G401 (cell line): ENCODE measurements at places on chromosomes 7 and 10. TPM values are rescaled to one million over a fixed set of nuclear protein-coding genes. Genes with fewer than 3 reads are reported as not detected.
A peak's percentile ranks its signal among the peaks of the same experiment; 100 is the strongest.

Gene CALHM1
- not detected in 2 replicates for total RNA-seq

Gene IFIT3
- total RNA-seq, result 2.4 and 2.7 TPM in 2 replicates

DNA sequence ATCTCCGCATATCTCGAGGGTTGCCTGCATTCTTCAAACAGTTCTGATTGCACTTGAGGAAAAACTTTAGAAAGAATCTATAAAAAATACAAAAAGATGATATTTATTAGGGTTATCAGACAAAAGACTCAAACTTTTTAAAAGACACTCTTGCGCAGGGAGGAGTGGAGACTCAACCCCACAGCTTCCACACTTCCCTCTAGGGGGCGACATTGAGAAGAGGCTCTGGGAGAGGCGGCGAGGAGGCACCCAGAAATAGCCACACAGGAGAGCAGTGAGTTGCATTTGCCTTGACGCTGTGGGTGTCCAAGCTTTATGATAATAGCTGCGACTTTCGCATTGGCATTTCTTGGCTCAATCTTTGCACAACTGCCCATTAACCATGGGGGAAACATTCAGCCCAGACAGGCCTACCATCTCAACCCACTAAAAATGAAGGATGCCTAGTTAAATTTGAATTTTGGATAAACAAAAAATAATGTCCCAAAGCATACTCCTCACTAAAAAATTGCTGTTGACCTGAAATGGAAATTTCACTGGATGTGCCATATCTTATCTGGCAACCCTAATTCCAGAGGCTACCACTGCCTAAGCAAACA lies 86.2 kb downstream of the EBF3 start:
- no peak for DNase-seq

Gene TRIM50
- not detected in 2 replicates for total RNA-seq

- DNase-seq, result peak; percentile 28
Observed at GRCh38 chr7:130491841-130492522, at the start of gene MEST. Gene MEST (plus strand): TSS chr7:130492085. CDS start chr7:130492314, 229 bp downstream.

- DNase-seq, result no peak
Observed at GRCh38 chr7:1920266-1920681, 250.2 kb downstream of the ELFN1 start.

DNA sequence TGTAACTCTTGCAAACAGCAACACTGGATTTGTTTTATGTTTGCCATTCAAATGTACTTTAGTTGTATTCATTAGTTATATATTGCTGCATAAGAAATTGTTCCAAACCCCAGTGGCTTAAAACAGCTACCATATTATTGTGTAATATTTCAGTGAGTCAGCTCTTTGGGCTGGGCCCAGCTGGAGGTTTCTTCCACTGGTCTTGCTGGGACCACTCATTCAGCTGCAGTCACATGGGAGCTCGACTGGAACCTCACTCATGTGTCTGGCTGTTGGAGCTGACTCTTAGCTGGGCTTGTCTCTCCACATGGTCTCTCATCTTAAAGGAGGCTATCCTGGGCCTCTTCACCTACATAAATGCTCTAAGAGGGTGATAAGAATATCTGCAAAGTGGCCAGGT lies 23.2 kb upstream of the PIP4K2A start:
- no peak for DNase-seq

Gene CTAGE4
- total RNA-seq, result not detected in 2 replicates

GRCh38 chr10:26499426-26499825 lies 61.3 kb downstream of the APBB1IP start:
- no peak for DNase-seq

GRCh38 chr10:119039161-119039560 lies 9.6 kb downstream of the NANOS1 start:
- DNase-seq, result no peak

- DNase-seq, result peak; percentile 85
Observed at GRCh38 chr10:43692051-43692825, 43.6 kb upstream of the ZNF32 start.

GRCh38 chr7:74092964-74093471 lies 9.4 kb downstream of the LIMK1 start:
- DNase-seq, result no peak

GRCh38 chr10:129730993-129731325 lies 233.1 kb downstream of the EBF3 start:
- DNase-seq, result no peak

GRCh38 chr10:17452060-17452841 lies 2.1 kb downstream of the ST8SIA6 start:
- DNase-seq, result no peak

DNA sequence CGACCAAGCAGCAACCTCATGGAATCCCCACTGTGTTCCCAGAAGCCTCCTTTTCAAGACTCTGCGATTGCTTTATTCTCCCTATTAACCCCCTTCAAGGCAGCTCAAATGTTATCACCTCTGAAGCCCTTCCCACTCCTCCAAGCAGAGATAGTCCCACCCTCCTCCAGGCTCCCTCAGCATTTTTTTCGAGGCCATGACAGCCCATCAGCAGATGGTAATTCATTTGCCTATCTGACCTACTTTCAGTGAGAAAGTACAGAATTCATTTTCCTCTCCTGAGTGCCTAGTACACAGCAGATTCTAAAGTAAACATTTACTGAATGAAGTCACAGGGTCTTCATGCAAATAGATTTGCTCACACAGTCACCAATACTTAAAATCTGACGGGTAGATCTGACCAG lies 47.8 kb downstream of the HERPUD2 start:
- peak; percentile 81 for DNase-seq

GRCh38 chr10:72308320-72308987 lies 34.7 kb downstream of the DDIT4 start:
- peak; percentile 96 for DNase-seq

GRCh38 chr7:82904871-82905270 lies 257.8 kb downstream of the PCLO start:
- peak; percentile 61 for DNase-seq

GRCh38 chr7:143406002-143406357 lies 2.7 kb downstream of the EPHA1 start:
- DNase-seq, result no peak

Gene RBM20
- total RNA-seq, result 2.4 and 2.7 TPM in 2 replicates

Gene CCDC6
- total RNA-seq, result 28.1 and 43.5 TPM in 2 replicates

DNA sequence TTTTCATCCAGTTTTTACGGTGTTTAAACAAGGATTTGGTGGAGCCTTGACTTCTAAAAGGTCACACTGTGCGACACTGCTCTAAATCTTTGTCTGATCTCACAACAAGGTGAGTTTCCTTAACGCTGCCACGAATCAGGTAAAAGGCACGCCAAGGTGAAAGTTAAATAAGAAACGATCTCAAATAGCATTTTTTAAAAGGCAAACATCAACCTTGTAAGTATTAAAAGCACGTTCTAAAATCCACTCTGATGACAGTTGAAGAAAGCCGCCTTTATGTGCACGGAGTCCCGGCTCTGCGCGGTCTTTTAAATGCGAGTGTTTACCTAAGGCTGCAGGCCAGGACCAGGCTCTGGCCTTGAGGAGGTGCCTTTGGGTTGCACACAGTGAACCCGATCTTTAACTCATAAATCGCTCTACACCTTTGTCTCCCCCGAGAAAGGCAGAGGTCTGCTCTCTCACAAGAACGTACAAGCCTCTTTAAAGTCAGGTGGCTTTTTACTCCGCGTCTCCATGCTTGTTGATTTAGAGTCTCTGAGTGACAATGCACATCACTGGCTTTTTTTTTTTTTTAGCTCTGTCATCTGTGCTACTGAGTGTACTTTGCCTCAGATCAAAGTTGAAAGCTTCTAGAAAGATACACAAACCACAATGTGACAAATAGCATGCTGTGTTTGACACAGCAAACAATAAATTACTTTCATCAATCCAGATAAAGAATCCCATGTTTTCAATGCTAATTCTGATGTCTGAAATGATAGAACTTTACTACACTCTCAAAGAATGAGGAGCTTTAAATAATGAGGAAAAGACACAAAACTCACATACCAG lies 25.9 kb upstream of the RNF32 start:
- DNase-seq, result no peak

DNA sequence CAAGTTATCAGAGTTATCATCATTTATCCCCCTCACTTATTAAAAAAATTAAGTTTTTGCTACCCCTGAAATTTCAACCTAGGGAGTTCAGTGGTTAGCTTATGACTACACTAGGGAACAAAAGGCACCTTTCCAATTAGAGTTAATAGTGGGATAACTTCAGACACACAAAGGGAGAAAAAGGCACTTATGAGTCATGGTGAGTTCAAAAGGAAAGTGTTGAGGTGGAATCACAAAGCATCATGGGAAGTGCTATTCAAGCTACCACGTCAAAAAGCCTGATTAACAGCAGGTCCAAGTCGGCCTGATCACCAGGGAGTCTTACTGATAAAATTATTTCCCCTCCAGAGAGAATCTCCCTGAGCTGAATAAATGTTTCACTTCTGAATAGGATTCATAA lies 165.7 kb downstream of the C7orf25 start:
- DNase-seq, result no peak

DNA sequence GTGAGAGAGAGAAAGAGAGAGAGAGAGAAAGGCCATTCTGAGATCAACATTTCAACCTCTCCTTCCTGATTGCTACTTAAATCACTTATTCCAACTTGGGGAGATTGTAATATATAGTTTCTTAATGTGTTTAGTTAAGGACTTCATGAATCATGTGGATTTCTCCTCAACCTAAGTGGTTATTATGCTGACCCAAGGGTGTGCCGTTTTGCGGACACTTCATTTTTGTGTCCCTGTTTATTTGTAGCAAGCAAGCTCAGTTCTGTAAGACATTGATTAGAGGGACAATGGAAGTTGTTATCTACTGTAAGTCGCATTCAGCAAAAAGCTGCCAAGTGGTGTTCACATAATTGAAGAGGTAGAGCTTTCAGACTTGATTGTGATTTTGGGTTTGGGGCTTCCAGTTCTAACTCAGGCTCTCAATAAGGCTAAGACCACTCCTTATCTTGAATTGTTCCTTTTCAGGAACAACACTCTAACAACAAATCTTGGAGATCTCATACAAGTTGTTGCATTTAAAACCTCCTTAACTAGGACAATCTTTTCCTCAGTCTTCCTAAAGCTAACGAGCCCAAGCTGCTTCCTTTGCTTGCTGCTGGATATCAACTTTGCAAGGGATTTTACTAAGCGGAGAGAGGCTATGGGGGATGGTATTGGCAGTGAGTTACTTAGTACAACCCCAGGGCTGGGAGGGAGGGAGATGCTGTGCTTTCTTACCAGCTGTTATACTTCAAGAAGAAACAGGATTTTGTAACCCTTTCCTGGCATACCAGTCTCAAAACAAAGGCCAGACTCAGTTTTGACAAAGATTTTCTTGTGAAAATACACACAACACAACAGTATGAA lies 19.8 kb upstream of the COL1A2 start:
- DNase-seq, result no peak

Gene CH25H
- total RNA-seq, result not detected in 2 replicates

Gene GNGT1
- not detected in 2 replicates for total RNA-seq

Gene ZNF22
- total RNA-seq, result 10.0 and 13.9 TPM in 2 replicates

Gene TMEM229A
- not detected in 2 replicates for total RNA-seq

DNA sequence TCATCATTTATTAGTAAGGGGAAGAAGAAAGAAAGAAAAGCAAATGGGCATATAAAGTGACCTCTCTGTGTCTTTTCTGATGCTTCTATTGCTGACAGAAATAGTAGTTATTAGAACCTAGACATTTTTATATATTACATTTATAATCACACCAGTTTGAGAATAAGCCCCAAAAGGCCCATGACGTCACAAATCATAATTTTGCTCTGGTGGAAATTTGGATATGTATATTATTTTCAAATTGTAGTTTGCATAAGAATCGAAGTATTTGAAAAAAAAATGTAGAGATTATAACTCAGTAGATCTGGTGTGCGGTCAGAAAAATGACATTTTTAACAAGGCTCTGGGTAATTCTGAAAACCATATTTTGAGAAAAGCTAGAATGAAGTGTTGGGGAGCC lies 101.2 kb upstream of the STEAP1 start:
- DNase-seq, result no peak

GRCh38 chr10:58385784-58386112 lies 538 bp downstream of the TFAM start:
- no peak for DNase-seq

Gene NUTM2B
- 0.61 and 0.68 TPM in 2 replicates for total RNA-seq

DNA sequence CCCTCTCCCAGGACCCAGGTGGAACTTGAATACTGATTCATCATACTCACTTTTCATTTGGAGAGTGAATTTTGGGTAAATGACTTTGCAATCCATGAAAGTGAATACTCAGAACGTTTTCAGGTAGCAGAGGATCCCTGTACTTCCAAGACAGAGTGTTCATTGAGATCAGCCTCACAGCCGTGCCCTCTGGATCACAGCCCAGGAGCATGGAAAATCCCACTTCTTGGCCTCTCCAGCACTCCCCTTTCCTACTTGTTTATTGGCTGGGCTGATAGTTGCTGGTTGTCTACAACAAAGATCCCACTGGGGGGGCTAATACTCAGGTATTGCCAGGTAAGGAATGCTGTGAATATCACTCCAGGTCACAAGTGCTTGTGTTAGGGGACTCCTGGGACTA lies 5.9 kb downstream of the GCK start:
- peak; percentile 93 for DNase-seq

- no peak for DNase-seq
Observed at GRCh38 chr10:71137701-71138100, 74.7 kb upstream of the UNC5B start.

DNA sequence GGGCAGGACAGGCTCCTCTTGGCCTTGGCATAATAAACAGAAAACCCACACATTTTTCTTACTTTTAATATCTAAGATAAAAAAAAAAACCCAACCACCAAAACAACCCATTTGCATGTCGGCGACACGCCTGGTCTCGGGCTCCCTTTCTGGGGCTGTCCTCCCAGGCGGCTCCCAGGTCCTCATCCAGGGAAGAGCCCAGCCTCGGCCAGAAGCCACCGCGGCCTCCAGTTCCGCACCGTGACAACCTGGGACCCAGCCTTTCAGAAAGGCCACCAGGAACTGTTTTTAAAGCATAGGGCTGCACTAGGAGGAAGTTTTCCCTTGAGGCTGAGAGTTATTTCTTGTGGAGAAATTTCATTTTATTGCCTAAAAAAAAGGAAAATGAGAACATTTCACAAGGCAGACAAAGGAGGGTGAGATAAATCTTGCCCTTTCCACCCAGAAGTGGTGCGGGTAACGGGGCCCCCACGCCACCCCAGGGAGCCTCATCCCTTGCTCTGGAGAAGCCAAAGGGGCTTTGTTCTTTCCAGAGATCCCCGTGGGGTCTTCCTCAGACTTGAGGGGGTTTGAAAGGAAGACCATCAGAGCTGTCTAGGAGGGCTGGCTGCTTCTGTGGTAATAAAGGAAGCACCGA lies 39.2 kb upstream of the MKRN1 start:
- DNase-seq, result no peak

- no peak for DNase-seq
Observed at GRCh38 chr10:32349968-32350738, 3.2 kb upstream of the EPC1 start.

- no peak for DNase-seq
Observed at GRCh38 chr10:93601146-93601773, at the start of gene RBP4. Gene RBP4 (minus strand): TSS chr10:93601235. CDS start chr10:93601028, 207 bp downstream.

GRCh38 chr7:55307123-55307916 lies 57.8 kb upstream of the LANCL2 start:
- no peak for DNase-seq

DNA sequence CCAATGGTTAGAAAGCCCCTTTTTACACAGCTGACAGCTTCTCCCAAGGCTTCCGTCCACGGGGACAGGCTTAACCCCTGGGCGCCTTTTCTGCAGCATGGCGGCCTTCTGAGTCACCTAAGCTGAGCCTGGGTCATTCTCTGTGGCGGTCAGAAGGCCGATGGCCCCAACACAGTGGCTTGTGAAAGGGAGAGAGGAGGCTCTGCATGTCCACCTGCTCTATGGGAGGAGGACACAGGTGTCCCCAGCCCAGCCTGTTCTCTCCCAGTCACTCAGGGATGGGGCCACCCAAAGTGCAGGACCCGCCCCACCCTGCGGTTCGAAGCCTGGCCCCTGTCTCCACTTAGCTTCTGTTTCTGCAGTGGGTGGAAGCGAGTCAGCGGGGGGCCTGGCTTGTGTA lies 20.4 kb upstream of the TTYH3 start:
- DNase-seq, result no peak

Gene MPP7
- total RNA-seq, result 0.31 TPM in 1 of 2 replicates, not detected in the other
